Neural crest cell (in vitro differentiated cells): ENCODE measurements at places on chromosomes 7 and 10. TPM values are rescaled to one million over a fixed set of nuclear protein-coding genes. Genes with fewer than 3 reads are reported as not detected.

DNA sequence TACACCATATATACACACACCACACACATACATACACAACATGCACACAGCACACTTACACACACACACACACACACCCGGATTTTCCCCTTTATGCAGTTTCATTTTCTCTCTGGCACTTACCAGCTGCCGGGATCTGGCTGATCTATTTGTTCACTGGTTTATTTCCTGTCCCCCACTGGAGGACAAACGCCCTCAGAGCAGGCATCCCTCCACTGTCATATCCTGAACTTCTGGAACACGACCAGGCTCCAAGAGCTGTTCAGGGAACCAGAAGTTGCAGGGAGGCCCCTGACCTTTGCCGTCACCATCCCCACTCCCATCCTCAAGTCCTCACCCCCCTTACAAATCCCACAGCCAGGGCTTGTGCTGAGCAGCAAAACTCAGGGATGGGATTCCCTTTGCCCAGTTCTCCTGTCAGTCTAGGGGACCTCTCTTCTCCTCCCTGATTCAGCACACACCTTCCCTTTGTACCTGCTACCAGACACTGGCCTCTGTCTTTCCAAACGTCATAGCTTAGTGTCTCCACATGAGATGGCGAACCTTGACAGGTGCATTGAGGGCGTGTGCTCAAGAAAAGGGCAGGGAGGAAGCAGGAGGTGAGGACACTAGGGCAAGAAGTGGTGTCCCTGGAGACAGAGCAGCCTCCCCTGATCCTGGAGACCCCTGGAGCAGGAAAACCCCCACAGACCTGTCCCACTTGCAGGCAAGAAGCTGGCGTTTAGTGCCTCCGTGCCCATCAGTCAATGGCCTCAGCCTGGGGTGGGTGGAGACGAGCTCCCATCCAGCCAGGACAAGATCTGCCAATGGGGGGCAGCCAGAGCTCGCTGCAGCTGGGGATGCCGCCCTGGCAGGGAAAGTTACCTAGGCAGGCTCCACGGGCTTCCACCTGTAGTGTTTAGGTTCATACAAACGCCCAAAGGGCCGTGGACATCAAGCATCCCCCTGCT, 12.7 kb upstream of the DOCK1 start:
- no peak for DNase-seq

DNA sequence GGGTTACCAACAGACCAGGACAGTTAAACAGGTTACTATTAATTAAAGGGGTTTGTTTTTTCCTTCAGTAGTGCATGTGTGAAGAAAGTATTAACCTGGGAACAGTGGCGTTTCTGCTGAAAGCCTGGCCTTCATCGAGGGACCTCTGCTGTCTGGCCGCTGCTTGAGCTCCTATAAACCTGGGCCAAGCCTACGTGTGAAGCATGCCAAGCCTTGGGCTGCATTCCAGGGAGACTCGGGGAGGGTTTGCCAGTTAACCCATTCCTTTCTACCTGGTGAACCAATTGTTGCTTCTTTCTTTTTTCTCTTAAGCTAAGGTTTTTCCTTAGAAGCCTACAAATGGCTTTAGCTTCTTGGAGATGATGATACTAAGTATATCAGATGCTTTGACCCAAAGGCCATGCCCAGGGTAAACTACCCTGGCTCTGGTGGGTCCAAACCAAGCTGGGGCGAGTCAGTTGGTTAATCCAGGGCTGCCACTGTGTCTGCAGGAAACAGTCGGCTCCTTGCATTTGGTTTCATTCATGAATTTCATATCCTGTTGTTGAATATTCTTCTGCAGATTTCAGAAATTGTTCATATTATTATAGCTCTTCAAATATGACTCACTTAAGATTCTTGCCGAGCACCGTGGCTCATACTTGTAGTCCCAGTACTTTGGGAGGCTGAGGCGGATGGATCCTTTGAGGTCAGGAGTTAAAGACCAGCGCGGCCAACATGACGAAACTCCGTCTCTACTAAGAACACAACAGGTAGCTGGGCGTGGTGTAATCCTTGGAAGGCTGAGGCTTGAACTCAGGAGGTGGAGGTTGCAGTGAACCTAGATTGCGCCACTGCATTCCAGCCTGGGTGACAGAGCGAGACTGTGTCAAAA, 23.8 kb downstream of the PFKP start:
- DNase-seq = no peak

GRCh38 chr7:39888171-39888853, 61.7 kb upstream of the CDK13 start:
- DNase-seq = no peak

DNA sequence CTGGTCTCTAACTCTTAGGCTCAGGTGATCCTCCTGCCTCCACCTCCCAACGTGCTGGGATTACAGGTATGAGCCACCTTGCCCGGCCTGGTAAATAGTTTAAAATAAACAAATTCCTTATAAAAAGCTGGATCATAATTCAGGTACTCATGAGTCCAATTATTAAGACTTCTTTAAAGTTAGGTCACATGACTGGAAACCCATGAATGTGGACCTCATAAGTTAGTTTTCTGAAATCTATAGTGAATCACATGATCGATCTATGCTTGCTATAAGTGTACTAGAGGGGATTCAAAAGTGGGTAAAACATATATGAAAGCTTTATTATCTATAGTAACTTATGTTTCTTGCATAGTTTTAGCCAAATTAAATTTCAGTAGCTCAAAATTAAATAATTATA, 14.3 kb downstream of the NT5C3A start:
- DNase-seq = no peak

- DNase-seq = no peak
These were observed 8.4 kb upstream of the AGR2 start for GRCh38 chr7:16813232-16813616.

DNA sequence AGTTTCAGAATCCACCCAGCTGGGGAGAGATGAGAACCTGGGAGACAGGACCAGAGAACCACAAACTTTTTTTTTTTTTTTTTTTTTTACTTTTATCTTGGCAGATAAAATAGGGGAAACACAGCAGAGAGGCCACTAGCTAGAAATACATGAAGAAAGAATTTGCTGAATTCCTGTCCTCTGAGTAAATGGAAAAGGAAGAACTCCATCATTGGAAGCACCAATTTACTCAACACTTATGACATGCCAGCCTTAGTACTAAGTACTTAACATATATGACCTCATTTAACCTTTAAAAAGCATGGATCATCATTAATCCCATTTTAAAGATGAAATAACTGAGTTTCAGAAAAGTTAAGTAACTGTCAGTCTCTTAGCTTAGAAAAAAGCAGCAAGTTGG, 343.0 kb upstream of the NPSR1 start:
- no peak for DNase-seq

DNA sequence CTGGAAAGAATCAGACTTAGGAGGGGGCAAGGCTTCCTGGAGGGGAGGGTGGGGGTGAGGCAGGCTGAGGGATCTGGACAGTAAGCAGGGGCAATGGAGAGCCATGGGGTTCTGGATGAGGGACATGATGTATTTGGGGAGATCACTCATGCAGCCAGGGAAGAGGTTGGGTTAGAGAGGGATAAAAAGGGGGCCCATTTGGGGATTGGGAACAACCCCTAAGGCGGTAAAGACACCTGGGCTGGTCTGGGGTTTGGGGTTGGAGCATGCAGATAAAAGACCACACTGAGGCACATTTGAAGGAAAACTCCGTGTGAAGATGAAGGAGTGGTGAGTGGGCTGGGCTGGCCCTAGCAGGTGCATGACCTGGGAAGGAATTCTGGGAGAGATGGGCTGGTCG, 30.8 kb downstream of the HIF1AN start:
- DNase-seq = no peak

Gene HOXA3
- total RNA-seq = 10.6 and 11.3 TPM in 2 replicates

Gene COL13A1
- 8.1 and 9.5 TPM in 2 replicates for total RNA-seq

Gene ATRNL1
- 44.1 and 46.9 TPM in 2 replicates for total RNA-seq

Gene MACROH2A2
- total RNA-seq = 149 and 155 TPM in 2 replicates
